WTC11 (cell line): ENCODE measurements at places on chromosomes 11 and 22. TPM values are rescaled to one million over a fixed set of nuclear protein-coding genes. Genes with fewer than 3 reads are reported as not detected.

- H3K36me3 ChIP-seq = no peaks in the 10 kb centered on the region
- no peak overlapping the region for H3K27ac ChIP-seq
- H3K4me3 ChIP-seq = no peak overlapping the region
- H3K27me3 ChIP-seq = no peaks in the 10 kb centered on the region
- no peaks in the 10 kb centered on the region for H3K4me1 ChIP-seq
Measured at GRCh38 chr22:35721960-35722359, 4.3 kb downstream of the APOL5 start.

DNA sequence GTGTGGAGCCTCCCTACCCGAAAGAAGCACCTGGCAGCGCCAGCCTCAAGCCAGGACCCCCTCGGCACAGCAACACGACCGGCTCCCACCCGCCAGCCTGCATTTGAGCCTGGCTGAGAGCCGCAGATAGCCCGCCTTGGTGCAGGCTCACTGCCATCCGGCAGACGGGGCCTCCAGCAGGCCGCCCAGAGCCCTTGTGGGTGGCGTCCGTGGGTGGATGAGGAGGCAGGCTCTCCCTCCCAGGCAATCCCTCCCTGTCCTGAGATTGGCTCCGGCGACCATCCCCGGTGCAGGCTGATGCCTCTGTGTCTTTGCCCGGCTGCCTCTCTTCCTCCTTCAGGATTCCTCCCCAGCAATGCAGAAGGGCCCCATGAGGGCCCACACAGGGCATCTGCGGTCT, 1527.9 kb downstream of the BRD1 start:
- no peak overlapping the region for H3K27ac ChIP-seq
- H3K4me1 ChIP-seq = peaks cover 8% of the 10 kb centered on the region
- H3K27me3 ChIP-seq = no peaks in the 10 kb centered on the region; the same call in 1 of the 2 replicates
- DNase-seq = no peak
- no peaks in the 10 kb centered on the region for H3K36me3 ChIP-seq

The GAL3ST1 gene
- total RNA-seq = 11.0 to 11.6 TPM (median 11.2 TPM) in 3 replicates

The DDTL gene
- 3.6 to 5.8 TPM (median 3.6 TPM) in 3 replicates for total RNA-seq
